ENCODE measurements at places on chromosomes 4 and X. TPM values are rescaled to one million over a fixed set of nuclear protein-coding genes. Genes with fewer than 3 reads are reported as not detected.

DNA sequence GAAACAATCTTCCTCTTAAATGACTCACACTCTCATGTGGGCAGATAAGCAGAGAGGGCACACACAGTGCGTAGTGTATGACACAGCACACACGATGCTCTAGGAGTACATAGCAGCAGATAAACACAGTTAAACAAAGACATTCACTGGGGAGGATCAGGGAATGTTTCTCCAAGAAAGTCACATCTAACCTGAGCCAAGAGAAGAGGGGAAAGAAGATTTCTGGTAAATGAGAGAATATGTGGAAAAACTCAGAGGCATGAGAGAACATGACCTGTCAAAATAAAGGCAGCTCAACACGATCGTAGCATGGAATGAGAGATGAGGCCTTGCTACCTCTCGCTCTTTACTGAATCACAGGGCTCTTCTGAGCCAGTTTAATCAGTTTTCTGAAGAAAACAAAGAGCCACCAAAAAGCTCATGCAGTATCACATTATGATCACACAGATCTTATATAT, 251.0 kb downstream of the ANK2 start:
- no peak for DNase-seq
- no peak overlapping the region for H3K4me3 ChIP-seq
- H3K27ac ChIP-seq = no peak overlapping the region
- H3K4me1 ChIP-seq = no peaks in the 10 kb centered on the region
- H3K27me3 ChIP-seq = no peaks in the 10 kb centered on the region

DNA sequence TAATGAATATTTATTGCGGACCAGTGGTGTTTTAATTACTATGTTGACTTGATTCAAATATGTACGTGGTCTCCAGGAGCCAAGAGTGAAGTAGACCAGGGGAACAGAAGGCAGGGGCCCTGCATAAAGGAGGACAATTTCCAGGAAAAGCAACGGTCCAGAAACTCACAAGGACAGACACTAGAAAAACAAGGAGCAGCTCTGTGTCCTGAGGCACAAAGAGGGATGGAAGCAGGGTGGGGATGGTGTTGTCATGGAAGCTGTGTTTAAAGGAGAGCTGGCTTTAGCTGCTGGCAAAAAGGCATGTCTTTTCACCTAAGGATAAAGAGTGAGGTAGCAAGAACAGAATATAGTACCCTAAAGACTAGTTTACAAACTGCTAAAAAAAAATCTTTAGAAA, 254.1 kb upstream of the TENM3 start:
- peaks cover 12% of the 10 kb centered on the region for H3K4me1 ChIP-seq
- H3K36me3 ChIP-seq = no peaks in the 10 kb centered on the region
- H3K4me3 ChIP-seq = no peak overlapping the region
- H3K27ac ChIP-seq = no peak overlapping the region

DNA sequence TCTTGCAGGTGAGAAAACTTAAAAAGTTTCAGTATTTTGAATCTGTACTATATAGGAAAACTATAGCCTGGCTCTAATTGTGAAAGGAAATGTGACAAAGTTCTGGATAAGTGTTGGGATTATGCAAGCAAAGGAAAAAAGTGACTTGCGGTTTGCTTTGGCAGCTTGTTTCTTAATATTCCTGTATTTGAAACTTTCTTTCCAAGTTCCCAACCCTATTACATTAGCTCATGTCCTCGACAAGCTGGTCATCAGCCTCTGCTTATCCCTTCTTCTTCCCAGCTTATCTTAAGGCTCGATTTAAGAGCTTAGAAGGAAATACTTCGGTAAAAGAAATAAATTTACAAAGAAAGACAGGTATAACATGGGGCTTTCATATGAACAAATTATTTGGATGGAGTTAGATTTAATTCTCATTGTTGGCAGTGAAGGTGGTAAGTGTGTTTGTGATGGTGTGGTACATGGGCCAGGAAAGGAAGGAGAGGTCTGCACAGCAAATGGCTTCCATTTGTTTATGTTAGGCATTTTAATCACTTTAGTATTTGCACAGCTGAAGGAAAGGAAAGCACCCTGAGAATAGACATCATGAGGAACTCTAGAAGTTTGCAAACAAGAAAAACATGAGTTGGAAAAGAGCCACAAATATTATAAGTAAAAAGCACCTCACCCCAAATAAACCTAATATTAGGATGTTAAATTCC, 5.1 kb upstream of the MYOZ2 start:
- H3K27me3 ChIP-seq = no peaks in the 10 kb centered on the region
- no peak for DNase-seq

Gene SHROOM3
- 7.9 TPM for total RNA-seq

DNA sequence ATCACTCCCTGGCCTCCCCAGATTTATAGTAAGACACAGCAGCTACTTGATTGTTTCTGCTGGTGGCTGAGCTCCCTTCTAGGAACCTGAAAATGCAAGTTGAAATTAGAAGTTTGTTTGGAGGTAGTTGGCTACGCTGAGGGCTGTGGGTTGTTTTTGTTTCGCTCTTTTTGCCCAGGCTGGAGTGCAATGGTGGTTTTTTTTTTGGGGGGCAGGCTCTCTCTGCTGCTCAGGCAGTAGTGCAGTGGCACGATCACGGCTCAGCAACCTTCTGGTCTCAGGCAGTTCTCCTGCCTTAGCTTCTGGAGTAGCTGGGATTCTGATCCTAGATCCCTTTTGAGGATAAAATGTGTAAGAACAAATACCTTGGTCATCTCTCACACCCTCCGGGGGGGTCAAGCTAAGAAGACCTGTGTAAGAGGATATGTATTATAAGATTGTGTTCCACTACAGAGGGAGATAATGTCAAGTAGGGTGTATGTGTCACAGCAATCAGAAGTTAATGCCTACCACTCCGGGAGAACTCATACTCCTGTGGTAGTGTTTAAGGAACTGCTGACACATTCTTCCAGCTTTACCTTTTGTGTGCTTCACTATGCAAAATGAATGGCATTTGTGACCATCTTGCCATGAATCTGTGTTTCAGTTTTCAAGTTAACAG, 9.7 kb downstream of the JADE1 start:
- no peak for DNase-seq
- H3K27me3 ChIP-seq = no peaks in the 10 kb centered on the region
- peaks cover 5% of the 10 kb centered on the region for H3K4me1 ChIP-seq
- H3K36me3 ChIP-seq = no peaks in the 10 kb centered on the region
- no peak overlapping the region for H3K4me3 ChIP-seq

GRCh38 chrX:124232523-124233201, 99.8 kb upstream of the TEX13D start:
- no peaks in the 10 kb centered on the region for H3K4me1 ChIP-seq
- no peak overlapping the region for H3K27ac ChIP-seq
- no peaks in the 10 kb centered on the region for H3K27me3 ChIP-seq
- H3K4me3 ChIP-seq = no peak overlapping the region
- no peak for DNase-seq

Gene SMIM10L2A
- total RNA-seq = 23.6 TPM

DNA sequence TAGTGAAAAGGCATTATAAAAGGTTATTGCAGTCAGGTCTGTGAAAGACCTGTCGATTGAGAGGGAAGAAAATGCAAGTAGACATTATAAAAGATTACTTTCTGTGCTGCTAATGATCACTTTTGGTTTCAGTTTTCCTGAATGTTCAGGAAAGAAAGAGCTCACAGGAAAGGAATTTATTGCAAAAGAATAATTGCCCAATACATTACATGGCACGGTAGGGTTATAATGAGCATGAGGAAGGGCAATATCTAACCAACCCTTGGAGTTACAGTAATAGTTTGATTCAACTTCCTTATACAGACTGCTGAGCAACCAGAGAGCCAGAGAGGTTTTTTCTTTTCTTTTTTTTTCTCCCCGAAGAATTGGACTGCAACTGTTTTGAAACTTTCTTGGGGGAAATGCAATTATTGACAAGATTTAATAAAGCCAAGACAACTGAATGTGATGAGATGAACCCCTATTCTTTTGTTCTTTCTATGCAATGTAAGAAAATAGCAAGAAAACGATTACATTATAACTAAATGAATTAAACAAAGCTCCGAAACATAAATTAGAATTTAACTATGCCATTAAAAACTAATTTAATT, 247.0 kb downstream of the C4orf33 start:
- peaks cover 2% of the 10 kb centered on the region for H3K27me3 ChIP-seq
- no peak overlapping the region for H3K27ac ChIP-seq
- H3K4me1 ChIP-seq = peaks cover 13% of the 10 kb centered on the region
- peaks cover 6% of the 10 kb centered on the region for H3K36me3 ChIP-seq

Gene CLCN5
- total RNA-seq = 5.7 TPM

DNA sequence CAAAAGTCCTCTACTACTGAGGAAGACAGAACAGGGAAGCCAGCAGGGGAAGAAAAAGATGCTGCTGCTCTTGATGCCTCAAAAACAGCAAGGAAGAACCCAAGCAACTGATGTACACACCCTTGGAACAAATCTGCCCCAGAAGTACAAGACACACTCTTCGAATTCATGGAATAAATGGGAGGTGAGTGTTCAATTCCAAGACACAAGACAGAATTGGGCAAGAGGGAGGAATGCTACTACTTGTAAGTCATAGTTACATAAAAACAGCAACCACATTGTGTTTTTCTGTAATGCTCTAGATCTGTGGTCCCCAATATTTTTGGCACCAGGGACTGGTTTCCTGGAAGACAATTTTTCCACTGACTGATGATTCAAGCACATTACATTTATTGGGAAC, 58.0 kb upstream of the H2AZ1 start:
- H3K27ac ChIP-seq = peak overlapping the region; percentile 84
- no peaks in the 10 kb centered on the region for H3K27me3 ChIP-seq

DNA sequence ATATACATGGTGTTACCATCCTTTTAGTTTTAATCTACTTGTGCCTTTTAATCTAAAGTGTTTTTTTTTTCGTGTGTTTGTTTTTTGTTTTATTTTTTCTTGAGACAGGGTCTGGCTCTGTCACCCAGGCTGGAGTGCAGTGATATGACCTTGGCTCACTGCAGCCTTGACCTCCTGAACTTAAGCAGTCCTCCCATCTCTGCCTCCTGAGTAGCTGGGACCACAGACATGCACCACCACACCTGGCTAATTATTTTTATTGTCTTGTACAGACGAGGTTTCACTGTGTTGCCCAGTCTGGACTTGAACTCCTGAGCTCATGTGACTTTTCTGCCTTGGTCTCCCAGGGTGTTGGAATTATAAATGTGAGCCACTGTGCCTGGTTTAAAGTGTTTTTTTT, 33.1 kb downstream of the BMP2K start:
- H3K27ac ChIP-seq = no peak overlapping the region
- no peak overlapping the region for H3K4me3 ChIP-seq
- peaks cover 38% of the 10 kb centered on the region for H3K4me1 ChIP-seq
- H3K27me3 ChIP-seq = peaks cover 1% of the 10 kb centered on the region

- H3K4me3 ChIP-seq = no peak overlapping the region
- H3K36me3 ChIP-seq = peaks cover 4% of the 10 kb centered on the region
- DNase-seq = no peak
- H3K27ac ChIP-seq = no peak overlapping the region
- H3K4me1 ChIP-seq = peaks cover 17% of the 10 kb centered on the region
These were observed 133.8 kb downstream of the AFF1 start for GRCh38 chr4:87068583-87069021.

- no peaks in the 10 kb centered on the region for H3K4me1 ChIP-seq
- H3K27me3 ChIP-seq = peaks cover 4% of the 10 kb centered on the region
- no peak overlapping the region for H3K27ac ChIP-seq
- H3K4me3 ChIP-seq = no peak overlapping the region
These were observed 23.3 kb upstream of the SCML2 start for GRCh38 chrX:18377796-18378195.

GRCh38 chr4:65983061-65983460, 312.8 kb upstream of the EPHA5 start:
- no peak for DNase-seq
- no peaks in the 10 kb centered on the region for H3K36me3 ChIP-seq
- no peaks in the 10 kb centered on the region for H3K4me1 ChIP-seq
- H3K4me3 ChIP-seq = no peak overlapping the region
- no peaks in the 10 kb centered on the region for H3K27me3 ChIP-seq

Gene FAM47E
- 1.1 TPM for total RNA-seq

DNA sequence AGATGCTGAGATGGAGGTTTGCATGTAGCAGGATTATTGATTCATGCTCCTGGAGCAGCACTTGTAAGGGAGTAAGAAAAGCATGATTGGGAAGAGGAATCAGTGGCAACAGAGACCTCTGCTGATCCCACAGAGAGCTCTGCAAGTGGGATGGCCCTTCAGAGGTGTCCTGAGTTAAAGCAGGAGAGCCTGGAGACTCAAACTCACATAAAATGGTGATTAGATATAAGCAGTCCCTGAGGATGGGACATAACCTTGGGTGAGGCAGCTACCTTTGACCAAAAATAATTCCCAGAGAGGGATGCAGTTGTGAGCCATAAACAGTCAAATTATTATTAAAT, 25.4 kb upstream of the BMPR1B start:
- no peaks in the 10 kb centered on the region for H3K4me1 ChIP-seq
- H3K27ac ChIP-seq = no peak overlapping the region
- no peak for DNase-seq
- H3K4me3 ChIP-seq = no peak overlapping the region

DNA sequence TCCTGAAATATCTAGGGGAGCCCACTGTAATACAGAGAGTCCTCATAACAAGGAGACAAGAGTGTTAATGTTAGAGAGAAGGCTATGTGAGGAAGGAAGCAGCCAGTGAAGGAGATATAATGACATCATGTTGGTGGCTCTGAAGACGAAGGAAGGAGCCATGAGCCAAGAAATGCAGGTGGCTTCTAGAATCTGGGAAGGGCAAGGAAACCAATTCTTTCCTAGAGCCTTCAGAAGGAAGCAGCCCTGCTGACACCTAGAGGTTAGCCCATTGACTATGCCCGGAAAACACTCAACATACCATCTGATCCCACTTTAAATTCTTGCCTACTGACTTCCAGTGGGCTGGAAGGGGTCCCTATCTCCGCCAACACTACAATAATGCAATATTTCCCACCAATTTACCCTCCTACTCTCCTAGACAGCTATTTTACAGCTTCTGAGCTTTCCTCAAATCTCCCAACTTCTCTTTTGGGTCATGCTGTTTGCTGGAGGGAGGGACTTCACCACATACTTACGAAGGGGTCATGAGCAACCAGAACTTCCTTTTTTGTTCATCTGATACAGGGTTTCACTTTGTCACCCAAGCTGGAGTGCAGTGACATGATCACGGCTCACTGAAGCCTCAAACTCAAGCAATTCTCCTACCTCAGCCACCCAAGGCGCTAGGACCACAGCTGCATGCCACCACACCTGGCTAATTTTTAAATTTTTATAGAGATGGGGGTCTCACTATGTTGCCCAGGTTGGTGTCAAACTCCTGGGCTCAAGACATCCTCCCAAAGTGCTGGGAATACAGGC, 25.2 kb upstream of the G3BP2 start:
- H3K4me1 ChIP-seq = peaks cover 10% of the 10 kb centered on the region
- no peak overlapping the region for H3K4me3 ChIP-seq
- no peaks in the 10 kb centered on the region for H3K36me3 ChIP-seq

All from endothelial cell (in vitro differentiated cells).